Activated CD4-positive, alpha-beta T cell treated with anti-CD3 and anti-CD28 coated beads for 36 hours (primary cell): ENCODE measurements at places on chromosomes 2 and 18.

DNA sequence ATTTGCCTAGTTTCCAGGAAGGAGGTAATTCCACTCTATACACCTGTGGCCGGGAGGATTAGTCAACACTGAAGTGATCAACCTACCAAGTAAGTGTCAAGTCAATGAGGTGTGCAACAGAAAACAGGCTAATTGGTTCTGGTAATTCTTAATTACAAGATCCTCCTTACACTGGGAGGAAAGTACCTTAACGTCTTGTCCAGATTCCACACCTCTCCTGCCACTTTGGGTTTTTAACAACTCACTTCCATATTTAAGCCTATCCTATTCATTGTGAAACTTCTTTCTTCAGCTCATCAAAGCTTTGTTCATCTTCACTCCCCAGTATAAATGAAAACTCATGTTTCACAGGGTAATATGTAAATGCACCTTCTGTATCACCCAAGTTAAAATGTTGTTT is 22.0 kb upstream of the MAP4K4 start:
- H3K36me3 ChIP-seq = peaks cover 1% of the 10 kb centered on the region
- no peak for DNase-seq
- H3K27ac ChIP-seq = no peak overlapping the region
- no peak overlapping the region for H3K4me3 ChIP-seq
- H3K27me3 ChIP-seq = no peaks in the 10 kb centered on the region

- peaks cover 20% of the 10 kb centered on the region for H3K4me1 ChIP-seq
- peak overlapping the region; percentile 67 for H3K4me3 ChIP-seq
- no peaks in the 10 kb centered on the region for H3K36me3 ChIP-seq
- DNase-seq = peak; percentile 86
- no peaks in the 10 kb centered on the region for H3K27me3 ChIP-seq
- peak overlapping the region; percentile 93 for H3K27ac ChIP-seq
These were observed 36.1 kb upstream of the MRPL33 start for GRCh38 chr2:27735263-27735904.

DNA sequence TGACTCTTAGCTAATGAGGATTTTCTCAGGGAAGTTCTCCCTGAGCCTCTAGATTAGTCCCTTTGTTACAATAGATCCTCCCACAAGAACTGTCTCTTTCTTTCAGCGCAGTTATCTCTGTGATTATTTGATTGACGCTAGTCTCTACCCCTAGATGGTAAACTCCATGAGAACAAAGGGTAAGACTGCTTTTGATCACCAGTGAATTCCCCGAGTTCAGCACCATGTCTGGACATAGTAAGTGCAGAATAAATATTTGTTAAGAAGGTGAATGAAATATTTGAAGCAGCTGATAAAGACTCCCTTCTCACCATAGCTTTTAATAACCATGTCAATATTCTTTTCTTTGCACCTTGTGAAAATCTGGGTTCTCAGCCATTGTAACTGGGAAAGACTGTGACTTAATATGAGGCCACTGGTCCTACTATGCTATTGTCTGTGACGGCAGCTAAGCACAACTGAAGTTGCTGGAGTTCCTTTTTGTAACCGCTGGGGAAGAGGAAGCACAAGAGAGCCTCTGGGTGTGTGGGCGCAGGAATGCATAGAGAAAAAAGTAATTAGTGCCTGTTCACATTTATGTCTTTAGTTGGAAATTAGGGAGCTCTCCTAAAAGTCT is 214.7 kb downstream of the TGIF1 start:
- peaks cover 39% of the 10 kb centered on the region for H3K4me1 ChIP-seq
- no peaks in the 10 kb centered on the region for H3K36me3 ChIP-seq
- H3K27me3 ChIP-seq = no peaks in the 10 kb centered on the region

GRCh38 chr18:79685281-79685680 is 5.7 kb downstream of the CTDP1 start:
- H3K36me3 ChIP-seq = peaks cover 39% of the 10 kb centered on the region
- DNase-seq = peak; percentile 56
- peaks cover 73% of the 10 kb centered on the region for H3K4me1 ChIP-seq

DNA sequence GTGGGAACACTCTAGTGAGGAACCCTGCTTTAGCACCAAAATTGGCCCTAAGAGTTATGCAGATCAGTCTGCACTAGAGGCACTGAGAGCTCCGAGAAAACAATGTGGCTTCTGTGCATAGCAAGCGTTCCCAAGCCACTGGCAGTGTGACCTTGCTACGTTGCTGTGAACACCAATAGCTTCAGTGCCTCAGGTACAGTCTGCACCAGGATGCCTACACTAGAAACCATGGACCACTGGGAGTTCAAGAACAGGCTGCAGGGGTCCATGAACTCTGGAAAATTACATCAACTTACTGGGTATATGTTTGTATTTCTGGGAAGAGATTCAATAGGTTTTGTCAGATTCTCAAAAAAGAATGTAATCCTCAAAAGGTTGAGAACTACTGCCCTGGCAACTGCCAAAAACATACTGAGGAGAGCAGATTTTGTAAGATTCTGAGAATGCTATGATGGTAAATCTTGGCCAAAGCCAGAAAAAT is 18.3 kb upstream of the SP3 start:
- no peak overlapping the region for H3K27ac ChIP-seq
- no peaks in the 10 kb centered on the region for H3K36me3 ChIP-seq
- no peak for DNase-seq
- no peak overlapping the region for H3K4me3 ChIP-seq
- peaks cover 36% of the 10 kb centered on the region for H3K4me1 ChIP-seq

DNA sequence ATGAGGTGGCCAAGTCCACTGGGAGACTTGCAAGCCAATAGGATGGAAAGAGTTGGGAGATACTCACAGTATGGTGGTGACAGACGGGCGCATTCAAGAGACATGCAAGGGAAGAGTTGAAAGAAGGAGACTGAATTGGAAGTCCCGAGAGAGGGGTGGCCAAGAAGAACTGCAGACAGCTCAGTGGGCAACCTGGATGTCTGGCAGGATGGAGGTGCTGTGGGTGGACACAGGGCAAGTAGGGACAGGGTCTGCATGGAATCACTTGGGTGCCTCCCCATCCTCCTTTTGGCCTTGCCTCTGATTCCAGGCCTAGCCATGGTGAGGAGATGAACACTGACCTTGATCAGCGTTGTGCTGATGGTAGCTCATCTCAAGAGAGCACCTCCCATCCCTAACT is 235.7 kb upstream of the COPS8 start:
- H3K27me3 ChIP-seq = peaks cover 2% of the 10 kb centered on the region
- H3K27ac ChIP-seq = no peak overlapping the region
- no peaks in the 10 kb centered on the region for H3K4me1 ChIP-seq
- H3K4me3 ChIP-seq = no peak overlapping the region
- no peaks in the 10 kb centered on the region for H3K36me3 ChIP-seq

- no peaks in the 10 kb centered on the region for H3K36me3 ChIP-seq
- H3K27ac ChIP-seq = no peak overlapping the region
- DNase-seq = no peak
- H3K4me3 ChIP-seq = no peak overlapping the region
- no peaks in the 10 kb centered on the region for H3K27me3 ChIP-seq
- no peaks in the 10 kb centered on the region for H3K4me1 ChIP-seq
These were observed 335.7 kb upstream of the CDH7 start for GRCh38 chr18:65415098-65415497.

DNA sequence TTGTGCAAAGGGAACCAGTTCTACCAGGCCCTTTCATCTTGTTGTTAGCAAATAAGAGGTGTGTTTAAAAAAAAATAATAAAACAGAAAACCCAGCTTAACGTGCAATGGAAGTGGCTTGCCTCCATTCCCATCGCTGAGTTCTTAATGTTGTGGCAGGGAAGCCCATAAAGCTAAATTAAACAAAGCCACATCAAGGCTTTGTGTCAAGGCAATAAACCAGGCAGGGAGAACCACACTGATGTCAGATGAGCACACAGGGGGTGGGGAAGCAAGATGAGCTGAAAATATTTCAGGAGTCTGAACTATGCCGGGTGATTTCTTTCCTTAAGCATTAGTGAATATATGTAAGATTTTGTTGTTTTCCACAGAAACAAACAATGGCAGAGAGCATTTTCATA is 73.5 kb downstream of the PHLPP1 start:
- peaks cover 3% of the 10 kb centered on the region for H3K27me3 ChIP-seq
- H3K4me3 ChIP-seq = no peak overlapping the region
- H3K27ac ChIP-seq = no peak overlapping the region
- H3K36me3 ChIP-seq = no peaks in the 10 kb centered on the region
- H3K4me1 ChIP-seq = peaks cover 41% of the 10 kb centered on the region
- no peak for DNase-seq

DNA sequence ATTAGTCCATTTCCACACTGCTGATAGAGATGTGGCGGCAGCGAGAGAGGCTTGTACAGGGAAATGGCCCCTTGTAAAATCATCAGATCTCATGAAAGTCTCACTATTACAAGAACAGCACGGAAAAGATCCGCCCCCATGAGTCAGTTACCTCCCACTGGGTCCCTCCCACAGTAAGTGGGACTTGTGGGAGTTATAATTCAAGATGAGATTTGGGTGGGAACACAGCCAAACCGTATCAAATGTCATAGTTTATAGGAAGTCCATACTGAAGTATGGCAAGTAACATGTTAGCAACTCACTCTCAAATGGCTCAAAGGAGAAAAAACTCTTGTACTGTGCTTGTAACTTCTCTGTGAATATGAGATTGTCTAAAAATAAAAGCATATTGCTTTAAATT is 56.1 kb downstream of the FARP2 start:
- peaks cover 5% of the 10 kb centered on the region for H3K4me1 ChIP-seq
- no peak overlapping the region for H3K4me3 ChIP-seq
- peaks cover 31% of the 10 kb centered on the region for H3K36me3 ChIP-seq
- H3K27ac ChIP-seq = no peak overlapping the region

DNA sequence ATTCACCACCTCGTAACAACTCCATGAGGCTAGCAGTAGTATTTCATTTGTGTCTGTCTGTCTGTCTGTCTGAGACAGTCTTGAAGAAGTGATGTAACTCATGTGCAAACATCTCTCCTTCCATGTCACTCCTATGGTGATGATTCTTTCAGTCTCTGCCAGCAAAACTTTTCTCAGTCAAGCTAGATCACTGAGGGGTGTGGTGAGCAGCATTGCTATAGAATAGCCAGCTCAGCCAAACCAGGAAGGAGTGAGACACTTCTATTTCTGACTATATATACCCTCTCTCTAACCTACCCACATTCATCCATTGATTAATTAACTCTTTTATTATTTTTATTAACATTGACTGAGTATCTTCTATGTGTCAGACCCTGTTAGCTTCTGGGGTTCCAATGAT is 1095.1 kb upstream of the GYPC start:
- H3K27ac ChIP-seq = no peak overlapping the region
- H3K4me3 ChIP-seq = no peak overlapping the region
- H3K27me3 ChIP-seq = no peaks in the 10 kb centered on the region
- DNase-seq = no peak
- H3K4me1 ChIP-seq = no peaks in the 10 kb centered on the region

DNA sequence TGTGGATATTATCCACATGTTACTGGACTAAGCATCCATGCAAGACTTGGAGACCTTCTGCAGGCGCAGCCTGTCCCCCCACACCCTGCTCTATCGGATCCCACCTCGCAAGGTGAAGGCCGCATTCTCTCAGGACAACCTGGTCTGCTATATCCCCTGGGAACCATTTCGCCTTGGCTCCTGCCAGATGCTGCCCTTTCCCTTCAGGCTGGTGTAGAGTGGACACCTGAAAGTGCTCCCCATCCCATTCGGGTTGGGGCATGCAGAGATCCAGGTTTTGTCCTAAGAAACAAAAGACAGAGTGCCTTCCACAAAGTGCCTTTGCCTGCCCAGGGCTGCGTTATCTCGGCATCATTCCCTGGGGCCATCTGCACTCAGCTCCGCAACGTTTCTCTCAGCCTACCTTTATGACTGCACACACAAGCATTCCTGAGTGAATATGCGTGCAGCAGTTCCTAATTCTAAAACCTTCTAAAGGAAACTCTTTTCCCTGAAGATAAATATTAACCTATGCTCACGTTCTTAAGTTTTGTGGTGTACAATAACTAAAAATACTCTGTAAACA is 20.5 kb downstream of the FHL2 start:
- no peak overlapping the region for H3K27ac ChIP-seq
- H3K36me3 ChIP-seq = no peaks in the 10 kb centered on the region
- no peaks in the 10 kb centered on the region for H3K27me3 ChIP-seq

- no peak overlapping the region for H3K4me3 ChIP-seq
- no peak for DNase-seq
- H3K27ac ChIP-seq = no peak overlapping the region
These were observed 12.8 kb upstream of the TGFA start for GRCh38 chr2:70566464-70566863.

GRCh38 chr2:1101011-1101782 is 150.5 kb downstream of the SNTG2 start:
- H3K4me3 ChIP-seq = no peak overlapping the region
- no peaks in the 10 kb centered on the region for H3K4me1 ChIP-seq
- no peaks in the 10 kb centered on the region for H3K27me3 ChIP-seq
- no peak for DNase-seq
- H3K27ac ChIP-seq = no peak overlapping the region

GRCh38 chr2:38828460-38828859 is 47.3 kb downstream of the DHX57 start:
- H3K27ac ChIP-seq = no peak overlapping the region
- H3K4me1 ChIP-seq = peaks cover 2% of the 10 kb centered on the region
- no peak overlapping the region for H3K4me3 ChIP-seq
- no peaks in the 10 kb centered on the region for H3K27me3 ChIP-seq

DNA sequence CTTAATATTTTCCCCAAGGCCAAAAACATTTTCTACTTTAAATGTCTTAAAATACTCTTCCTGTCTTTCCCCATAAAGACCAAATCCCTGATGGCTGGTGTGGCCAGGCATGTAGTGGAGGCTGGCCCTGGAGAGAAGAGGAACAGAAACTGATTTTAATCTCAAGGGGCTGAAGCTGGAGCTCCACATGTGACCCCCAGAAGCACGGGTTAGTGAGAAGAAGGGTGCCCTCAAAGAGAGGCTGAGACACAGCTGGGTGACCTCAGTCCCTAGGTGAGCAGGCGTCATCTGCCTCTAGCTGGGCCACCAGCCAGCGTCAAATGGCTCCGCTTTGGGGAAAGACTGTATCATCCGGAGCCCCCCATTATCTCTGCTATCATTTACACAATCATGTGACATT is 19.3 kb upstream of the TMEM18 start:
- H3K27ac ChIP-seq = no peak overlapping the region
- peaks cover 3% of the 10 kb centered on the region for H3K4me1 ChIP-seq
- H3K27me3 ChIP-seq = peaks cover 12% of the 10 kb centered on the region
- no peak overlapping the region for H3K4me3 ChIP-seq

- H3K36me3 ChIP-seq = no peaks in the 10 kb centered on the region
- H3K27ac ChIP-seq = no peak overlapping the region
- peaks cover 3% of the 10 kb centered on the region for H3K27me3 ChIP-seq
- H3K4me3 ChIP-seq = no peak overlapping the region
- no peak for DNase-seq
These were observed 70.3 kb upstream of the UPP2 start for GRCh38 chr2:158031371-158031770.

GRCh38 chr2:181649436-181649979 is 7.4 kb downstream of the CERKL start:
- H3K36me3 ChIP-seq = no peaks in the 10 kb centered on the region
- H3K4me3 ChIP-seq = no peak overlapping the region
- peaks cover 26% of the 10 kb centered on the region for H3K27me3 ChIP-seq
- H3K27ac ChIP-seq = no peak overlapping the region
- no peaks in the 10 kb centered on the region for H3K4me1 ChIP-seq
- DNase-seq = no peak

- no peaks in the 10 kb centered on the region for H3K27me3 ChIP-seq
- no peak overlapping the region for H3K27ac ChIP-seq
- H3K4me1 ChIP-seq = no peaks in the 10 kb centered on the region
- DNase-seq = no peak
- H3K36me3 ChIP-seq = no peaks in the 10 kb centered on the region
These were observed 1279.9 kb upstream of the NRXN1 start for GRCh38 chr2:52311862-52312261.
